ENCODE measurements at places on chromosomes 12 and 14.

- no peak for DNase-seq
These were observed 109.8 kb upstream of the EGLN3 start for GRCh38 chr14:34060651-34060999.

- no peak for DNase-seq
These were observed 108.3 kb downstream of the SLC15A4 start for GRCh38 chr12:128715485-128715884.

GRCh38 chr14:39558525-39558924 is 126.3 kb upstream of the FBXO33 start:
- no peak for DNase-seq

GRCh38 chr12:14999021-14999694 is 26.3 kb downstream of the PDE6H start:
- no peak for DNase-seq

- no peak for DNase-seq
These were observed 42.8 kb upstream of the SCN8A start for GRCh38 chr12:51548241-51548640.

DNA sequence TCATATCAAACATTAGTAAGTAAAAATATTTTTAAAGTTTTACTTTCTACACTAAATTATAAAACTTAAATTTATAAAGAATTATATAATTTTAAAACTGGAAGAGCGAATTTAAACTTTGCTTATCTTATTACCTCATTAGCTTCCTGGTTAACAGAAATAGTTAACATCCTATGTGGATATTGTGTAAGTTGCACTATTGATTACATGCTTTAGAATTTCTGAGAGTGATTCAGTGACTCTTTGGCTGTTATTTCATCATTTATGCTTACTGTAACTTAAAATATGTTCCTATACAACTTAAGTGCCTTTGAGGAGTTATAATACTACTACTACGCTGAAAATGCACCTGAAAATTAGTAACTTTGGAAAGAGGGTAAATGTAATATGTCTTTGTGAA is 101.4 kb downstream of the FOXA1 start:
- no peak for DNase-seq

DNA sequence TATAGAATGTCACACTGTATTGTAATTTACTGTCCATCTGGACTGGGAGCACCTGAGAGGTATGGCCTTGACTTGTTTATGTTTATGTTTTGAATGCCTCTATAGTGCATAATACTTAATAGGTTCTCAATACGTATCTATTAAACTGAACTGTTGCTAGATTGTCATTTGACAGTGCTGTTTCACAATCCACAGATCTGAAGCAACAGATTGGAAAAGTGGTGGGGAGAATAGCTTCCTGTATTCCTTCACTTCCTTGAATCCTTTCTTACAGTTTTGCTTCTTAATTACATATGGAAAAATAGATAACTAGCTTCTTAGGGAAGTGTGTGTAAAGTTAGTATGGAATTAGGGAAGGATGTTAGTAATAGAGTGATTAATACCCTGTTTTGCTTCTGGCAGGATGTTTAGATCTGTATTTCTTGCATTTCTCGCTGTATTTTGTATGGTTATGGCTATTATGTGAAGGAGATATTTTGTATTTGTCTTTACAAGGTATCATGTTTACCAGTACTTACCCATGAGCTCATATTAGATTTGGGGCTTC is 4.5 kb downstream of the CNOT2 start:
- DNase-seq = no peak

GRCh38 chr12:32418221-32418620 is 18.9 kb downstream of the FGD4 start:
- DNase-seq = no peak
